ENCODE measurements at places on chromosomes 16 and 17.
A peak's percentile ranks its signal among the peaks of the same experiment; 100 is the strongest.

DNA sequence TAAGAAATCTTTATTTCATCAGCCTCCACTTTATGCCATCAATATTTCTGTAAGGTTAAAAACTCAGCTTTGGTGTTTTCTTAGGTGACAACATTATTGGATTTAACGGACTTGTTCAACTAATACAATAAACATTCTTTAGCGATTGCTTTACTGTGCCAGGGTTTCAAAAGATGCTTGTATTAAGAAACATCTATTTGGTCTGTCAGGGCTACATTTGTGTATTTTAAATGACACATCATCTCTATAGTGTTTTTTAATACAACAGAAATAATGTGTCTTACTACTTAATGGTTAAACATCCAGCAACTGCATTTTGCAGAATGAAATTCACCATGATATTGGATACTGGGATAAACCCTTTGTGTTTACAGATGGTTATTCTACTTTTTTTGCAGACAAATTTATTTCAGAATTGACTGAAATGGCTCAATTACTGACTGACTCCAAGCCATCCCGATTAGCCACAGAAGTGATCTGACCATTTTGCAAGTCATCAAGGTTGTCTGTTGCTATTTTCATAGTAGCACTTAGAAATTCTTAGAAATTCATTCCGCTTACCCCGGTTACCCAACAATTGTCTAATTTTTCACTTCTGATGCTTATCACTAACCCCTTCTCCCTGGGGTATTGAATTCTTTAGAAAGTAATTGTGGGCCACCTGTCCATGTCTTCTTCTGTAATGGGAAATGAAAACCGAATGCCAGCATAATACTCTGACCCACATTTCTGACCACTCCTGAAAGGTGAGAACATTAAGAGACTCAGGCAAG lies 63.7 kb downstream of the HS3ST3A1 start:
- no peak for DNase-seq

DNA sequence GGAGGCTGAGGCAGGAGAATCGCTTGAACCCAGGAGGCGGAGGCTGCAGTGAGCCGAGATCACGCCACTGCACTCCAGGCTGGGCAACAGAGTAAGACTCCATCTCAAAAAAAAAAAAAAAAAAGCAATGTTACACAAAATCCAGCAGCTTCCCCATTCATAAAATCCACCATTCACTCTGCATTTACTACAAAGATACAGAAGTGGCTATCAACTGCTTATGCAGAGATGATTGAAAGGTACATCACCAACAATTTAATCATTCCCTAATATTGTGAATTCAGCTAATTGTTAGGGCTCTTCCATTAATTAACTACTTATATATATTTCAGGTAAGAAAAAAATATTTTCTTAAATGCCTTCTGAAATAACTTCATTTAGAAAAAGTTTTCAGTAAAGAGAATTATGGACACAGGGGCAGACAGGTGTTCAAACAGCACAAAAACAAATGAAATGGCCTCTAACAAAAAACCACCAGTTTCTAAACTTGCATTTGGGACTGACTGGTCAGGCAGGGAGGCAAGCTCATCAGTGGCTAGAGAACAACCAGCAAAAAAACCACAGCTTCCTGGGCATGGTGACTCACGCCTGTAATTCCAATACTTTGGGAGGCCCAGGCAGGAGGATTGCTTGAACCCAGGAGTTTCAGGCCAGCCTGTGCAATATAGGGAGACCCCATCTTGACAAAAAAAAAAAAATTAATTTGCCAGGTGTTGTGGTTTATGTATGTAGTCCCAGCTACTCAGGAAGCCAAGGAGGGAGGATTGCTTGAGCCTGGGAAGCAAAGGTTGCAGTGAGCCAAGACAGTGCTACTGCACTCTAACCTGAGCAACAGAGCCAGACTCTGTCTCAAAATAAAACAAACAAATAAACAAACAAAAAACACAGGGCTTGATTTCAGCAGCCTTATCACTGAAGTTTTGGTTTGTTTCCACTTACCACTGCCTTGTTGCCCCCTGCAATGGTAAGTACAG lies 26.3 kb downstream of the ERN1 start:
- DNase-seq = no peak

GRCh38 chr17:44655983-44656710 lies at the start of gene MEIOC:
Gene MEIOC (plus strand): TSS chr17:44656468. CDS start chr17:44656614, 146 bp downstream.
- peak; percentile 31 for DNase-seq

DNA sequence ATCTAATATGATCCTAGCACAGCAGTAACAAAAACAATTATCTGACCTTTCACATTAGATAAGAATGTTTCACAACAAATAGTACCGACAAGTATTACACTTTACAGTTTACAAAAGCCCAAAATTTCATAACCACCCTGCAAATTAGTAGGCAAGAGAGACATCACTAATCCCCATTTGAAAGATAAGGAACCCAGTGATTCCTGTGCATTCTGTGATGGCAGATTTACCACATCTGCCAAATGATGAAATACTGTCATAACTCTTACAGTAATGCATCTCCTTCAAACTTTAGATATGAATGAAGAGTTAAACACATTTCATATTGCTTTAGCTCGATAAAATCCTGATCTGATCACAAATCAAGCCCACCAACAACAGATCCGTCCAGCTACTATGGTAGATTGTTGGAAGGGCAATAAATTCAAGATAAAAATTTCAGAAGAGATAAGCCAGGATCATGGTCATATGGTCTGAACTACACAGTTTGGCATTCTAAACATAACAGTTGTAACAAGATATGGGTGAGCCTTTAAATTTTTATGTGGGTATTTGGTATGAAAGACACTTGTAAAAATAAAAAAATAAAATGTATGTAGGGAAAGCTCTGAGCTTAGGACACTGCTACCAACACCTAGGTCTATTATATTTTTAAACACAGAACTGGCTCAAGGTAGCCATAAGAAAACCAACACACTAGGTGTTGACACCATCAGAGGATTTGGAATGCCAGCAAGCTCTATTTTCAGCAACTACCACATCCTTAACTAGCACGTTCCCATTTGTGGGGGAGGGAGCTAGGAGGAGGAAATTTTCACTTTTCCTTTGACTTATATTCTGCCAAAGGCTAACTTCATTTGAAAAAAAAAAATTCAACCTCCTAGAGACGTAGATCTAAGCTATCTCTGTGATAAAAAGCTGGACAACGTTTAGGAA lies 9.3 kb downstream of the YWHAE start:
- no peak for DNase-seq

DNA sequence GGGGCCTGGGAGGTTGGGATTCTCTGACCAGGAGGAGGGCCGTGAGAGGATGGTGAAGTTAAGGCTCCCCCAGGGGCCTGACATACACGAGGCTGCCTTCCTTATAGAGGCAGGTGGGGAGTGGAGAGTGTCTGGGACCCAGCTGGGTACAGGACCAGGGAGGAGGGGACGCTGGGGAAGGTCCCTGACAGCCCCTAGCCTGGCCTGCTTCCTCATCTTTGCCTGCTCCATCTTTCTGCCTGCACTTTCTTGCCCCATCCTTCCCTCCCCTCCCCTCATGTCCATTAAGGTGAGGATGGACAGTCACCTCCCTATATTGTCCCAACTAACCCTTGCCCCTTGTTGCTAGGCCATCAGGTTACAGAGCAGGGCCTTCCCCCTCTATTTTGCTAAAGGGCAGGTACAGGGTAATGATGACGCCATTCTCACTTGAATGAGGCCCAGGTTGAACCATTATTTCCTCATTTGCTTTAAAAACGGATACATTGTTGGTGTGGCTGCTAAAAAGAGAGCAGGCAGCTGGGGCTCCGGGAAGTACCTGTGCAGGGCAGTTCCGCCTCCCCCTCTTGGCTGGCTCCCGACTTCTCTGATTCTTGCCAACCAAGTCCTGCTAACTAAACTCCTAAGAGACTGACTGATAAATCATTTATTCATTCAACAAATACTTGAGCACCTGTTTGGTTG lies 1.3 kb downstream of the C17orf99 start:
- no peak for DNase-seq

DNA sequence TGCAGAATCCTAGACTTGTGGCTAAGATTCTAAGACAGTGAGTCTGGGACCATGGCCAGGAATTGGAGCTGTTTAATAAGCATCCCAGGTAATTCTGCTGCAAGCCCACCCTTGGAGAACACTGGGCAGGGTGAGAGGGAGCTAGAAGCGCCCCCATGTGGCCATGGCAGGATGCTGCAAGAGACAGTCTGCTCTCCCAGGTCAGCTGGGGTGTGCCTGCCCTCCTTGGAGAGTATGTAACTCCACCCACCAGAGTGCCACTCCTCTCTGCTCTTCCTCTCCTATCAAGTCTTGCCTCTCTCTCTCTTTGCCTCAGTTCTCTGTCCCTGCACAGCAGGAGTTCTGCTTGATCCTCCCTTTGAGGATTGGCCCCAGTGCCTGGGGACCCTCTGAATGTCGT lies 14.9 kb downstream of the RCVRN start:
- DNase-seq = no peak

- DNase-seq = no peak
Measured at GRCh38 chr17:50260501-50260911, 13.8 kb upstream of the TMEM92 start.

- DNase-seq = peak; percentile 8
Measured at GRCh38 chr16:8572919-8573724, 17.2 kb downstream of the TMEM114 start.
